Stimulated activated CD8-positive, alpha-beta memory T cell treated with anti-CD3 and anti-CD28 coated beads, Interleukin-15, amount 100 ng/mL, for 24 hours (primary cell): ENCODE measurements at places on chromosomes 3 and 15.
A peak's percentile ranks its signal among the peaks of the same experiment; 100 is the strongest.

DNA sequence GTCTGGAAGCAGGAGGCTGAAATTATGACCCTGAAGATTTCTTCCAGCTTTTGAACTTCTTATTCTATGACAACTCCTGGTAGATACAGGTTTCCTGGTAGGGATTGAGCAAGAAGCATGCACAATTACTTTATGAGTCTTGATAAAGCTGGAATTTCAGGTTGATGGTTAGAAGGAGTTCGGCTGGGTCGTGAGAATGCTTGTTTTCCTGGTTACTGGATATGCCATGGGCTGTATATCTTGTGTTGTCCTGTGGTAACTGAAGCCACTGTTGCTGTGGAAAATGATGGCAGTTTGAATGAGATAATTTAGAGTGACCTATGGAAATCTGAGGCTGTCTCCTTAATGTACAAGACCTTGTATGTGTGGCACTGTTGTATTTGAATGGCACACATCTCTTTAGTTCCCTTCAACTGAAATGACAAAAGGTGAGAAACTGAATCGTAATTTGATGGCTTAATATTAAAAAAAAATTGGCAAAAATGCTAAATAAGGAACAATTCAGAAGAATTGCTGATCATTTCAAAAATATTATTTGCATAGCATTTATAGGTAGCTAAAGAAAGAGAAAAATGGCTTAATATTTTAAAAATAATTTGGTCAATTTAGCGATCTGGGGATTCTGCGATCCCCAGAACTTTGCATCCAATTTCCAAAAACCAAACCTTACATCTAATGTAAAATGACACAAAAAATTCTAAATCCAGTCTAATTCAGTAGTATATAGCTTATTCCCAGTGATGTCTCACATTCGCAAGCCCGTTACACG lies 1.1 kb upstream of the UBE2E1 start:
- no peak for DNase-seq

DNA sequence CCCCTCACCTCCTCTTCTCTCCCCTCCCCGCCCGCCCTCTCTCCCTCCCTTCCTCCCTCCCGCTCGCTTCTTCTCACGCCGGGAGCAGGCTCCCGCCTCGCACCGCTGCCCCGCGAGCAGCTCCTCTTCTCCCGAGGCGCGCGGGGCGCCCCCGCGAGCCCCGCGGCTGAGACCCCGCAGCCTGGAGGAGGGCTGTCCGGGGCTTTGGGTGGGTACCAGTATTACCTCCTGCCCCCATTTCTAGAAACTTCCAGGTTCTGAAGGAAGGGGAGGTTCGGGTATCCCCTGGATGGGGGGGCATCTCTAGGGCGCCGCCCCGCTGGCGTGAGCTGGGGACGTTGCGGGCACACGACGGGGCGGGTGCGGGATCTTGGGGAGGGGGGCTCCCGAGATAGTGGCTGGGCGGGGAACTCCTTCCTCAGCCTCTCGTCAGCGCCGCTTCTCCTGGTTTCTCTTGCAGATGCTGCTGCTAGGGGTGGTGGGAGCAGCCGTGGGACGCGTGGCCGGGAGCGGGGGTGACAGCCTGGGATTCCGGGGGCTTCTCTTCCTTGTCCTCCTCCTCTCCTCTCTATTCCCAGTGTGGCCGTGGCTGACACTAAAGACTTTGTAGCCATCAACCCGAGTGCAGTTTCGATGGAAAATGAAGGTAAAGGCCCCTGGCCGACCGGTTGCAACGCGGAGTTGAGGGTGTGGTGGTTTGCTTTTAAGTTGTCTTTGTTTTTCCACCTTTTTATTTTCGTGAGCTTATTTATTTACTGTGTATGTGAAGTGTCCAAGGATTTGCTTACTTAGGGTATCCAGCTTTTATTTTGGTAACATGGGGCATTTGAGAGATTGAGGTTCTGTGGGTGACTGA lies 474 bp downstream of the ATP2C1 start:
- DNase-seq: peak; percentile 11

GRCh38 chr15:60635507-60636352 lies 156.8 kb upstream of the ICE2 start:
- DNase-seq: no peak

DNA sequence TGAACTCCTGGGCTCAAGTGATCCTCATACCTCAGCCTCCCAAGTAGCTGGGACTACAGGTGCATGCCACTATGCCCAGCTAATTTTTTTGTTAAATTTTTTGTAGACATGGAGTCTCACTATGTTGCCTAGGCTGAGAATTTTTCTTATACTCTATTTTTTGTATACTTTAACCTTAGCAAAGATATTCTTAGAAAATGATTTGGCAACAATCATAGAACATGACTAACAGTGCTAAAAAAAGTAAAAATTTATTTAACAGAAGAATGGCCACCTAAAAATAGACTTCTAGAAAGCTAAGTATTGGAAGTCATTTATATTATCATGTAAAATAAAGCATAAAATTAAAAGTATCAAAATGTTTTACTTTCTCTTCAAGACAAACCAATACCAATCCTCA lies 322.3 kb downstream of the PLCL2 start:
- no peak for DNase-seq

DNA sequence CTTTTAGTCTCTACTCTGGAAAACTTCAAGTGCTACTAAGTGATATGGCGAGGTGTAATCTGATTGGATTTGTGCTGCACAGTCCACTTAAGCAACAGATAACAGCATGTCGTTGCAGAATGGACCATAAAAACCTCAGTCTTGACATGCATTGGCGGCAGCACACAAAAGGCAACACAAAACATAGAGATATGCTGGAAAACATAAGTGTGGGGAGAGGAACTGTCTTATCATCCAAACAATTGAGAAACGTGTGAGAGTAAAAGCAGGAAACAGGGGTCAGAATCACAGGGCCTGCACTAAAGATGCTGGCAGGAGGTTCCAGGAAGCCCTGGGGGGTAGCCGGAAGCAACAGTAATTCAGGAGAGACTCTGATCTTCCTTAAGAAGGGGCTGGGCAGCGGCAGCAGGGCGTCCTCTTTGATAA lies 82.1 kb downstream of the CGNL1 start:
- no peak for DNase-seq

GRCh38 chr3:17632401-17633100 lies 109.9 kb downstream of the TBC1D5 start:
- no peak for DNase-seq

DNA sequence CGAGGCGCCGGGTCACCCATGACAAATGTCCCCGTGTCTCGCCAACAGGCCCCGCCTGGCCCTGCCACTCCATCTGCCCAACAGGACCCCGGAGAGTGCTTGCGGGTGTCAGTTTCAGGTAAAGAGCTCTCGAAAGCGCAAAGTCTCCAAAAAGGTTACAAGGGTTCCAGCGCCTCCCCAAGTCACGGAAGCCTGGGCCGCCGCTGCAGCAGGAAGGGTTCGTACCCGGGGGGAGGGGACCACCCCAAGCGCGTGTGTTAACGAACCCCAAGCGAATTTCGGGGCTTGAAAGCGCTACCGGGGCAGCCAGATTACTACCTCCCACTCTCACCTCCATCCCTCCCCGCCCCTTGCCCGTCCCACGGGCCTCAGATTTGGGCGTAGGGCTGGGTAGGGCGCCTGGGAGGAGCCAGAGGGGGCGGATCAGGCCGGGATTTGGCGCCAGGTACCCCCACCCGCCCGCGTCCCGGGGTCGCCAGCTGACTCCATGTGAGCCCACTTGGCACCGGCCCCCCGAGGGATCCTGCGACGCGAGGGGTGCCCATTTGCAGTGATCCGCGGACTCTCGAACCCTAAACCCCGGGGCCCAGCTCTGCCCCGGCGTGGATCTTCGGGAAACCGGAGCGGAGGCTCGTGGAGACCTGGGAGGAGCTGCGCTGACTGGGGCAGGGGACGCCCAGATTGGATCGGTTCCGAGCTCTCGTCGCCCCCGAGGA lies 85.9 kb downstream of the NR2F2 start:
- DNase-seq: no peak

GRCh38 chr15:100834731-100835130 lies 44.9 kb upstream of the ALDH1A3 start:
- no peak for DNase-seq

- no peak for DNase-seq
Observed at GRCh38 chr3:157285141-157285540, 125.2 kb upstream of the CCNL1 start.

DNA sequence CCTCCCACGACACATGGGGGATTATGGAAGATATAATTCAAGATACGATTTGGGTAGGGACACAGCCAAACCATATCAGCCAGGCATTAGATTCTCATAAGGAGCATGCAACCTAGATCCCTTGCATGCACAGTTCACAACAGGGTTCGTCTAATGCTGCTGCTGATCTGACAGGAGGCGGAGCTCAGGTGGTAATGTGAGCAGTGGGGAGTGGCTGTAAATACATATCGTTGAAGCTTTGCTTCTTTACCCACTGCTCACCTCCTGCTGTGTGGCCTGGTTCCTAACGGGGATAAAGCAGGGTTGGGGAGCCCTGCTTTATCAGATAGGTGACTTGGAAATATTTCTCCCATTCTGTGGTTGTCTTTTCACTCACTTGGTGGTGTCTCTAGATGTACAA lies 14.8 kb downstream of the DOCK3 start:
- no peak for DNase-seq

- DNase-seq: no peak
Observed at GRCh38 chr3:142615171-142615570, 19.0 kb downstream of the PLS1 start.

DNA sequence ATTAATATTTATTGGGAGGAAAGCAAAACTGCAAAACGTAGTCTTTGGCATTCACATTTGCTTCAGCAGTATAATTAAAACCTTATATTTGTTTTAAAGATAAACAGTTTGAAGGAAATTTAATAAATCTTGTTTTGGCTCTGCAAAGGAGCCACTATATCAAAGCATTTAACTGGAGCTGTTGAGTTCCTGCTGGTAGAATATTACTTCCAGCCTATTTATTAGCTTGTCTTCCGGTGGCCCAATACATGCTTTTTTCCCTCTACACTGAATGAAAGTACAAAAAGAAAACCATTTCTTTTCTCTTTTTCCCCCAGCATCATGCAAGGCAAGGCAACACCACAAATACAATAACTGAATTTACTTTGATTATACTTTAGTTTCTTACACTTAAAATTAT lies 26.3 kb downstream of the SPTSSB start:
- DNase-seq: no peak

- no peak for DNase-seq
Observed at GRCh38 chr3:13394363-13394762, 25.8 kb downstream of the NUP210 start.

GRCh38 chr3:100650651-100651619 lies 41.5 kb downstream of the ADGRG7 start:
- DNase-seq: no peak

GRCh38 chr3:57331078-57331610 lies 38.7 kb upstream of the ASB14 start:
- DNase-seq: no peak

DNA sequence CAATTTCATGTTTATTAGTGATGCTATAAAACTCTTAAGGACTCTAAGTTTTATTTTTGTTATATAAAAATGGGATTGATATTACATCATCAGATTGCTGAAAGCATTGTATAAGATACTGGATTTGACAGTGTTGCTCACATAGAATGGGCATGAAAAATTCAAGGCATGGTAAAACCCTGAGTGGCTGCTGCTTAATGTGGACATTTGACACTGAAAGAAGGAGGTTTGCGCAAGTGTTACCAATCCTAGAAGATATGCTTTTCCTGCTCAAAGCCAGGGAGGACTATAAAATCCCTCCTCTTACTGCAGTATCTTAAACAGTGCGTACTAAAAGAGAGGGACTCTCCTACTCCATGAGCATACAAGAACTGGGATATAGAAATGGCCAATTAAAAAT lies 65.8 kb upstream of the PTX3 start:
- no peak for DNase-seq

- DNase-seq: no peak
Observed at GRCh38 chr3:37537914-37538691, 323.6 kb upstream of the CTDSPL start.

DNA sequence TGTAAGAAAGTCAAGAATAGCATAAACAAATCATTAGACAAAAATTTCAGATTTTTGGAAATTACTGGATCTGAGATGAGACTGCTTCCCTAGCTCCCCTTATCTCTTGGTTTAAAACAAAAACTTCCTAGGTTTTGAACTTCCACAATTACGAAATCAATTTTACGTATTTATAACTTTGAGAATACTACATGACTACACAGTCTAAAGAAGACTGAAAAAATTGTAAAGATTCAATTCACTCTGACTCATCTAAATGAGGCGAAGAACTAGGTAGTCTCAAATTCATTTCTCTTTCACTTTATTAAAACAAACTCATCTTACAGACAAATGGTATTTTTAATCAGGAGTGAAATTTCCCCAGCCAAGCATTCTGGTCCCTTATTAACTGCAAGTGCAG lies 10.3 kb downstream of the CCDC54 start:
- no peak for DNase-seq

DNA sequence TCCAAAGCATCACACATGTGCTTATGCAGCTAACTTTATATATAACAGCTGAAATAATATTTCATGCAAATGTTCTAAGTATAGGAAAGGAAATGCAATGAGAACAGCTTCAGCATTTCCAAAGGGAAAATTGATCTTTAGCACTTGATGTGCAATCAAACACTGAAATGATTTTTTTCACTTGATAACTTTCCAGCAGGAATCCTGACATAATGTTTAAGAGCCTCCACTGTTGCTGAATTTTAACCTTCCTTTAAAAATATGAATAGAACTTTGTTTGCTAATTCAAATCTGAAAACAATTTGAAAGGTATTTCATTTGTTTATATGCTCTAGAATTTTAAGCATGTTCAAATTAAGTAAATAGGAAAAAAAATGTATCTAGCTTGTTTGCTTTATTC lies 96.9 kb upstream of the STRIT1 start:
- DNase-seq: no peak

GRCh38 chr3:195873281-195873887 lies 35.0 kb downstream of the TNK2 start:
- no peak for DNase-seq

GRCh38 chr15:76566276-76566675 lies 229.7 kb downstream of the ISL2 start:
- no peak for DNase-seq
